Large intestine (tissue), 12 donors: ENCODE measurements at places on chromosomes 5 and 9.
A peak's percentile ranks its signal among the peaks of the same experiment; 100 is the strongest.

GRCh38 chr5:110727025-110727314 lies 499 bp upstream of the TMEM232 start:
- no peak for DNase-seq

DNA sequence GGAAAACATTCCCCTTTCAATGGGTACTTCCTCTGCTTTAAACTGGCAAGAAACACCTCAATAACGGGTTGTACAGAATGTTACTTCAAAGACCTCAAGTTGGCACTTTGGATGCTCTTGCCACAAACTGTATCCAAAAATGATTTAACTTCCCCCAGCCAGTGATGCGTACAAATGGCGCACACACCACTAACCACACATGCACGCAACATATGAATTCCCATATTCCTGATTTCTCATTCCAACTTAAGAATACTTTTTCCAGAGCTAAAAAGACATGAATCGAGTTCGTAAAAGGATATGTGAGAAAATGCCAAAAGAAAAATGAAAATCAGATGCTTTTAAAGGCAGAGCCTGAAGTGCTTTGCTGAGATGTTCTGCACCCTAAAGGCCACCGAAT lies 388.0 kb upstream of the PIK3R1 start:
- DNase-seq, result no peak

DNA sequence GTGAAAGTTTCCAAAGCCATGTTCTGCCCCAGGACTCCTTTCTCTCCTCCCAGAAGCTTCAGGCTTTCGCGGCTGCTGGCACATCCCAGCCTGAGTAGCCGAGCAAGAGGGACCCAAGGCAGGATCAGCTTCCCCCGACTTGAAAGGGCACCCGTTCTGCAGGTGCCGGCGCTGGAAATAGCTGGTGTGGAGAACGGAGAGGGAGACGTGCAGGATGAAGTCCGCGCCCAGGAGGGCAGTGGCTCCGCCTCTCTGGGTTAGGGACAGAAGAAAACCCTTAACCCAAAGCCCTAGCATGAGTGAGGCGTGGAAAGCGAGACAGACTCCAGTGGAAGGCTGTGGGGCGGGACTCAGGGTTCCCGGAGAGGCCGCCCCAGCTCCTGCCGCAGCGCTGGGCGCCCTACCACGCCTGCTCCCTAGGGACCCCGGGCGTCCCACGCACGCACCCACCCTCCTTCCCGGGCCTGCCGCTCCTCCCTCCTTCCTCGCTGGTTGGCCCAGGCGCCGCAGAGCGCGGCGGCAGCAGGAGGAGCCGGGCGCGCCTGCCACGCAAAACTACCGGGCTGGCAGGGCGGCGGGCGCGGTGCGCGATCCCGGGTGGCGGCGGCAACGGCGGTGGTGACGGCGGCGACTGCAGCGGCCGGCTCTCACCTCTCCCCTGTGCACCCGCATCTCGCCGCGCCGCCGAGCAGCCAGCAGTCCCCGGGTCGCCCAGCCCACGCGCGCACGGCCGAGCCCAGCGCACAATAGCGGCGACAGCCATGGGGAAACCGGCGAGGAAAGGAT lies at the start of gene SLC1A1:
TSS of gene SLC1A1 (plus strand) at position 550 of the 786 bp plus-strand sequence. CDS start at position 762, 212 bp downstream.
- DNase-seq, result peak; percentile 85

GRCh38 chr9:124248960-124249359 lies 8.8 kb upstream of the NEK6 start:
- DNase-seq, result no peak

- no peak for DNase-seq
Measured at GRCh38 chr5:38878391-38879077, 32.7 kb downstream of the OSMR start.

DNA sequence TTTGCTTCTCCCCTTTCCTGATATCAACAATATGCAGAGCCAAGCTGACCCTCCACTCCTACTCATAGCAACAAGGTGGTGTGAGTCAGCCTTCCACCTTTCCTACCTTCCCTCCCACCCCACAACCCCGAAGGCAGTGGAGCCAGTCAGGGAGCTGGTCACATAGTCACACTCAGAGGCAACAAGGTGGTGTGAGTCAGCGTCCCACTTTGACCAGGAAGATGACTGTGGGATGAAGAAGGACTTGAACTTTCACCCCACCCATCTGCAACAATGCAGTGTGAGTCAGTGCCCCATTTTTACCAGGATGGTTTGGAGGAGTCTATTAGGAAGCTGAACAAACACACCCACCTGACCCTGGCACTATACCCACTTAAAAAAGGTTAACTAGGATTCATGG lies 30.1 kb upstream of the ZNF782 start:
- no peak for DNase-seq

DNA sequence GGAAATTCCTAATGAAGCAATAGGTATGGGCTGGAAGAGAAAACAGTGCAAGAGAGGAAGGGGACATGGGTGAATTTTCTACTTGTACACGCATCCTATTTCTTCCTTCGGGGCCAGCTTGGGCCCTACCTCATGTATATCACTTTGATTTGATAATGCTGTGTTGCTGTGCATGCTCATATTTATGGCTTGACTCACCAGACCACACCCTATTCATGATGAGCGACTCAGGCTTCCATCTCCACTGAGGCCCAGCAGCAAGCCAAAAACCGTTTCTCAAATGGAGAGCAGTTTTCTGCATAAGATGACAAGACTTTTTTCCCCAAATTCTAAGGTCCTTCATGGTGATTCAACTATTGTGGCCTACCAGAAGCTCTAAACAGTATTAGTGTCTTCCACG lies 2039.1 kb upstream of the CDH9 start:
- no peak for DNase-seq

DNA sequence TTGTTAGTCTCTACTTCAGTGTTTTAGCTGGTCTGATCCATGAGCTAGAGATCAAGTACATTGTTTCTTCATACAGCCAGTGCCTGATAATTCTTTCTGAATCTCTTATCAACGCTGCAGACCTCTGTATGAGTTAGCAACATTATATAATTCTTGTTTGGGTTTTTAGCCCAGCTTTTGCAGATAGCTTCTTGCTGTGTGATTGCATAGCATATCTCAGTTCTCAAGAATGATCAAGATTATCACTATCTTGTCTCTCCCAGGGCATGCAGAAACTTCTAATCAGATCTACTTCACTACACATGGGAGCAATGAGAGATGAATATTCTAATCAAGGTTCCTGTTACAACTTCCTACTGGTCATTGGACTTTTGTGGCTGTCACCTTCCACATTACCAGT lies 158.3 kb downstream of the FAM174A start:
- DNase-seq, result no peak

- no peak for DNase-seq
Measured at GRCh38 chr5:135053278-135053677, 19.2 kb upstream of the PITX1 start.

- DNase-seq, result no peak
Measured at GRCh38 chr5:52269859-52270258, 517.9 kb upstream of the ITGA1 start.

GRCh38 chr5:33470544-33470943 lies 29.8 kb downstream of the TARS1 start:
- no peak for DNase-seq

- DNase-seq, result no peak
Measured at GRCh38 chr9:121823451-121824169, 172.2 kb downstream of the DAB2IP start.

DNA sequence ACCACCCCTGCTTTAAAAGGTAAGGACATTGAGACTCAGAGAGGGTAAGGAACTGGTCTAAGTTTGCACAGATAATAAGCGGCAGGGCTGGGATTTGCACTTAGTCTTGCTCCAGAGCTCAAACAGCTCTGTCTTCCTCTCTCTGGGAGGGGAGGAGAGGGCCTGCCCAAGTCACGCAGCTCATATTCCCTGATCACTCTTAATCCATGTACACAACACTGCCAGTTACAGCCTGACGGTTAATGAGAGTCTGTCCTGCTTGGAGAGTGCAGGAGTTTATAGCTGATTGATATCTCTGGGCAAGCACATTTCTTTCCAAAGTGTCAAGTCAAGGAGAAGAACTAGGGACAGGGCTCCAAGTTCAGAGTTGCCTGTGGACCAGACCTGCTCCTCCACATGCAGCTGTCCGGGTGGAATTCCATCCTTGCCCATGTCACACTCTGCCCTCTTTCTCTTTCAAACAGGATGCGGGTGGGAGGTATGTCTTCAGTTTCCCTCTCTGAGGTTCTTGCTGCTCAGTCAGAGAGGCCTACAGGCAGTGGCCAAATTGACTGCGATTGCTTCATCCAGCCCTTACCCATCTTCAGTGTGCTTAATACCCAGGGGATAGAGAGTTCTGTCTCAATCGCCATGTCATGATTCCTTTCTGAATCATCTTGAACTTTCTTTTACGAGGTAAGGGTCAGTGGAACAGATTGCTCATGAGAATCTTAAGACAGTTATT lies 54.5 kb downstream of the GALNT12 start:
- DNase-seq, result no peak

DNA sequence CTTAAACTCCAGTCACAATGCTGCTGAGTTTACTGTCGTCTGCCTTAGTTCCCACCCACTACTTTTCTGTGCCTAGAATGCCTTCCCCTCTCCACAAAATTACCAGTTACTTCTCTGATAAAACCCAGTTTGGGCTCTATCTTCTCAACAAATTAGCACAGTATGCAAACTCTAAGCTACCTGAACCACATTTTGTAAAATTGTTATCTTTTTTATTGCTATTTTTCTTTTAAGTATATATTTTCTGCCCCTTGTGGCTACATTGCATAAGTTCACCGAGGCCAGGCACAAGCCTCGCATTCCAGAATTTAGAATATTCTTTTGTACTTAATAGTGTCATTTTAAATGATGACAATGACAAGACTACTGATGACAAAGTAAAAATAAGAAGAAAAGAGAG lies 60.0 kb downstream of the POU5F2 start:
- no peak for DNase-seq

DNA sequence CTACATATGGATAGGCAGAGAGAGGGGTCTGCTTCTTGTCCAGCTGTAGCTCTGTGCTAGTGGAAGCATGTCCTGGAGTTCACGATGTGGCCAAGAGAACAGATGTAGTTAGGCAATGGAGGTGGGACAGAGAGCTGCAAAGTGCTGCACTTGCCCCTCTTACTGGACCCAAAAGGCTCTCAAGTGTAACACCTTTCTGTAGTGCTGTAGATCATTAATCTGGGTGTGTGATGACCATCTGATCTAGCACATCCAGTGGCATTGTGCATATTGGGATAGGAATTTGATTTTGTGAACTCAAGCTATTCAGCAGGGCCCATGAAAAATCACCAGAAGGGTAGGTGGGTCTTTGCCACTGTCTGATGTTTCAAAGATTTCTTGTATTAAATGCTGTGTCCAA lies 151.4 kb downstream of the KDM4C start:
- no peak for DNase-seq

GRCh38 chr9:76985581-76985980 lies 33.9 kb upstream of the FOXB2 start:
- no peak for DNase-seq

DNA sequence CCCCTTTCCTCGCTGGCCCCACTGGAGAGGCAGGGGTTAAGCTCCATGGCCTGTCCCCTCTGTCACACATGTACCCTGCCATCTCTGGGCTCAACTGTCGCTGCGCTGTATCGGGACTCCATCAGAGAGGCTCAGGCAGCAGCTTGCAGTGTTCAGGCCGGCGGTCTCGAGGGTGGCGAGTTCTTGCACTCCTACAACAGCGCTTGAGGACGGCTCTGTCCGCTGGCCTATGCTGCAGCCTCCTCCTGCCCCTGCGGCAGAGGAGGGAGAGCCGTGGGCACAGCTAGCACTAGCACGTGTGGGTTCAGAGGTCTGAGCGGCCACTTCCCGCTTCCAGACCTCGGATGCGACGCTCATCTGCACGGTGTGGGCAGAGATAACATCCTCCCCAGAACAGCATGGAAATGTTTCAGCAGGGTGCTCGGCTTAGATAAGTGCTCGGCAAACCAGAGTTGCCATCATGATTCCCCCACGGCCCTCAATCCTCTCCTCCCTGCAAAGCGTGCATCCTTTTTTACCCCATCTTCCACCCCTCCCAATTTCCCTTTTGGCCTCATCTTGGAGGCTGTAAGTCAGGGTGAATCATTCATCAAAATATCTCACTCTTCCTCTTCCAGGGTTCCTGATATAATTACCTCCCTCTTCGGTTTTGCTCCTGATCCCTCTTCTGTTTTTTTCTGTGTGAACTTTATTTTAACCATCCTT lies 41.9 kb upstream of the FUBP3 start:
- no peak for DNase-seq

DNA sequence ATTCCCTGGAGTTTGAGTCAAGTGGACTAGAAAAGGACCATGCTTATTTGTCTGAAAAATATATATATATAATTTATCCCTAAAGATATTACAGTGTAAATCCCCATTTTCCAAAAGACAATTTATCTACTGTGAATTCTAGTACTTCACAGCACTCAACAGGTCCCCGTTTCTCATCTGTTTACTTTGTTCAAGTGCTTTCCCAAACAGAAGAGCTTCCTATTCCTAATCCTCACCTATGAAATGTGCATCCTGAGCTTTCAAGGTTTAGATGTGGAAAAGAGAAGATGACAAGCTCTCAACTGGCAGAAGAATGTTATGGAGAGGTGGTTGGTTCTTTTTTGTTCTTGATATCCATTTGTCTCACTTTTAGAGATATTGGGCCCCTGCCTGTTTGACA lies 401.6 kb upstream of the ZNF608 start:
- DNase-seq, result no peak

GRCh38 chr9:18297056-18297841 lies 176.7 kb upstream of the ADAMTSL1 start:
- no peak for DNase-seq

DNA sequence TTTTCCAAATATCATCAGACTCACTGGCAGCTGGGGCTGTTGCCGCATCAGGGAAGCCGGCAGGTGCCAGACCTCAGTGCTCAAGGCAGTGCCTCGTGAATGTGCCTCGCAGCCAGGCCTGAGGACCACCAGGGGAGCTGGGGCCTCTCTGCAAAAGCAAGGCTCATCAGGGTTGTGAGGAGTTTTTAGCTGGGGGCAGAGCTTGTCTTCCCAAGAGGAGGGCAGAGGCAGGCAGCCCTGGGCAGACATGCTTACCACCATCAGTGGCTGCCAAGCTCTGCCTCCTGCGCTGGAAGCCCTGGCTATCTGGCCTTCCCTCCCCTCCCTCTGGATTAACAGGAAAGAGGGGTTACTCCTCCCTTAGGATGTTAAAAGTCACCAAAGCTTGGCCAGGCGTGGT lies 8.8 kb upstream of the TBC1D9B start:
- no peak for DNase-seq

DNA sequence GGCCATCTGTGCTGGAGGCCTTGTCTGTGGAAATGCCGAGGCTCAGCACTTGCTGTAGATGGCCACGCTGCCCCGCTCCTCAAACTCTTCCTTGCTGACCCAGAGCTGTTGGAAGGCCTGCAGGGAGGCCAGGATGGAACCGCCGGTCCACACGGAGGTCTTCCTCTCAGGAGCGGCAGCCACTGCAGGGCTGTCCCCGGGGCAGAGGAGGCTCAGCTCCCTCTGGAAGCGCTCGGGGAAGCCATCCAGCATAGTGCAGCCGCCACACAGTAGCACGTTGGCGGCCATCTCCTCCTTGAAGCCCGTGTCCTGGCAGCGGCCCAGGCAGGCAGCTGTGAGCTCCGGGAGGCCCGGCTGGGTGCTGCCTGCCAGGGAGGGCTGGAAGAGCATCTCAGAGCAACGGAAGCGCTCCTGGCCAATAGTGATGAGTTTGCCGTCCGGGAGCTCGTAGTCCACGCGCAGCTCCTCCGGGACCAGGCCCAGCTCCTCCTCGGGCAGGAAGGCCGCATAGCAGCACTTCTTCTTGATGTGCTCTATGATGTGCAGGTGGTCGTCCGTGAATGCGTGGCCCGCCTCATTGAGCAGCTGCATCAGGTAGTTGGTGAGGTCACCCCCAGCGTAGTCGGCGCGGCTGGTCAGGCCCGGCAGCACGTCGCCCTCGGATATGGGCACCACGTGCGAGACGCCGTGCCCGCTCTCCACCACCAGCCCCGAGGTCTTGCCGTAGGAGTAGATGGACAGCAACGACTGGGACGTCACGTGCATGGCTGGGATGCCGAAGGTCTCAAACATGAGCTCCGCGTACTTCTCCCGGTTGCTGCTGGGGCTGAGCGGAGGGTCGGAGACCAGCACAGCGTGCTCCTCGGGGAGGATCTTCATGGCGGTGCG lies 901 bp downstream of the ACTL7B start:
- no peak for DNase-seq
